ENCODE measurements at places on chromosomes 12 and 14.

GRCh38 chr14:20179218-20179617, 11.5 kb upstream of the OR11G2 start:
- no peak for DNase-seq

- DNase-seq = no peak
Observed at GRCh38 chr12:70598467-70599193, 38.6 kb downstream of the PTPRB start.

DNA sequence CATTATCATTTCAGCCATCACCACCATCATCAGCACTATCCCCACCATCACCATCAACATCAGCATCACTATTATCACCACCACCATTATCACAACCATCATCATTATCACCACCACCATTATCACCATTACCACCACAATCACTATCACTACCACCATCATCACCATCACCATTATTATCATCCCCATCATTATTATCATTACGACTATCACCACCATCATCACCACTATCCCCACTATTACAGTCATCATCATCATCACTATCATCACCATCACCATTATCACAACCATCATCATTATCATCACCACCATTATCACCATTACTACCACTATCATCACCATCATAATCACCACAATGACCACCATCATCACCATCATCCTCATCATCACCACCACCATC, 50.4 kb upstream of the CMKLR1 start:
- DNase-seq = no peak

GRCh38 chr14:24084440-24084839, 9.7 kb upstream of the PCK2 start:
- DNase-seq = no peak

DNA sequence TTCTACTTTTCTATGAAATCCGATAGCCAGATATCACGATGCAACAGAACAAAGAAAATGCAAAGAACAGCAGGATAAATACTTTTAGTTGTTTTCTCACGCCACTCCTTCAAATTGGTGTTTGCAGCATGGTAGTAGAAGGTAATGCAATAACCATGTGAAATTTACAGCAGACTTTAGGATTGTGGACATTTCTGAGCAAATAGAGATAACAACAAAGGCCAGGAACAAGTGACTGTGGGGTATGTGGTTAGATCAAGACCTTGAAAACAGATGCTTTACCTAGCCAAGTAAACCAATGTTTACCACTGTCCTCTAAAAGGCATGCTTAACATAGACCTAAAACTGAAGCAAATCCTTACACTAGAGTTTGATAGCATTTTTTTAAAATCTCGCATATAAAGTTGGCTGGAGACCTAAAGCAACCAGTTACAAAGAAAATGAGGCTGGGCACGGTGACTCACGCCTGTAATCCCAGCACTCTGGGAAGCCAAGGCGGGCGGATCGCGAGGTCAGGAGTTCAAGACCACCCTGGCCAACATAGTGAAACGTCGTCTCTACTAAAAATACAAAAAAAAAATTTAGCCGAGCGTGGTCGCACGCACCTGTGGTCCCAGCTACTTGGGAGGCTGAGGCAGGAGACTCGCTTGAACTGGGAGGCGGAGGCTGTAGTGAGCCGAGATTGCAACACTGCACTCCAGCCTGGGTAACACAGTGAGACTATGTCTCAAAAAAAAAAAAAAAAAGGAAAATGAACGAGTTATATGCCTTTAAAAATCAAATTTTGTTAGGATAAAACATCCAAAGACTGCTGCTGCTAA, 123.2 kb upstream of the FOXN3 start:
- DNase-seq = no peak
